ENCODE measurements at places on chromosomes 2 and 18. TPM values are rescaled to one million over a fixed set of nuclear protein-coding genes. Genes with fewer than 3 reads are reported as not detected.

- H3K4me1 ChIP-seq: peaks cover 7% of the 10 kb centered on the region
- peak overlapping the region; percentile 89 for H3K27ac ChIP-seq
- H3K36me3 ChIP-seq: no peaks in the 10 kb centered on the region
- H3K4me3 ChIP-seq: no peak overlapping the region
Observed at GRCh38 chr2:235024931-235025773, 73.3 kb downstream of the SH3BP4 start.

GRCh38 chr2:108449410-108450130 lies 564 bp downstream of the GCC2 start:
- H3K4me3 ChIP-seq: peak overlapping the region; percentile 94
- H3K36me3 ChIP-seq: peaks cover 13% of the 10 kb centered on the region
- peak; percentile 19 for DNase-seq
- H3K27ac ChIP-seq: peak overlapping the region; percentile 100
- H3K4me1 ChIP-seq: peaks cover 39% of the 10 kb centered on the region

DNA sequence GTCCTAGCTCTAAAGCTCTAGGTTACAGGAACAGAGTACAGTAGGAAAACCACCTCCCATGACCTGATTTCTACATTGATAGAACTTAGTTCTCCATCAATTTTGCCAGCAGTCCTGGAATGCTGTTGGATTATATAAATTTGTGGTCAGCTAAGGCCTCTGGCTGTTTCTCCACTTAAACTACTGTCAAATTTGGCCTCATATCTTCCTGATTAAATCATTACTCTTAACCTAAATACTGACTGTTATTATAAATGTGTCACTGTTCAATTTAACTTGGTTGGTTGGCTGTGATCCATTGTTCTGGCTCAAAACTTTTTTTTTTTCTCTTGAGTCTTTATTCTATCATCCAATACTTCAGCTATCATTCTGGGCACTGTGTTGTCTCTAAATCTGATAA lies 71.2 kb downstream of the TGFA start:
- peaks cover 16% of the 10 kb centered on the region for H3K4me1 ChIP-seq
- H3K36me3 ChIP-seq: no peaks in the 10 kb centered on the region
- H3K4me3 ChIP-seq: no peak overlapping the region
- peaks cover 27% of the 10 kb centered on the region for H3K27me3 ChIP-seq
- no peak overlapping the region for H3K27ac ChIP-seq
- DNase-seq: no peak

C2orf72 gene
- polyA plus RNA-seq: not detected

GULP1 gene
- not detected for polyA plus RNA-seq

DNA sequence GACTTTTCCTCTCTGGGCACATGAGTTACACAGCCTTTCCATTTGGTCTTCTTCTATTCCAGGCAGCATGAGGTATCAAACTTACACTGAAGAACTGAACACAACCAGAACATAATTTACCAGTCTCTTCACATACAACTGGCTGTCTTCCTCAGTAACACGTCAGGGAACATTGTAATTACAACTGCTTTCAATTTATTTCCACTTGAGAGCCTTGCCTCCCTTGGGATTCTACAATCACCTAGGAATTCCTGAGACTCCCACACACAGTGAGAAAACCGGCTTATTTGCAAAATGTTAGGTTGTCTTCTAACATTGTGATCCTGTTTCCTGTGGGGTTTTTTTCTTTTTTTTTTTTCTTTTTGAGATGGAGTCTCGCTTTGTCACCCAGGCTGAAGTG lies 149.9 kb downstream of the TMX3 start:
- no peak overlapping the region for H3K27ac ChIP-seq
- H3K4me1 ChIP-seq: no peaks in the 10 kb centered on the region
- H3K36me3 ChIP-seq: no peaks in the 10 kb centered on the region

GRCh38 chr2:188130317-188130716 lies 161.4 kb upstream of the GULP1 start:
- H3K36me3 ChIP-seq: no peaks in the 10 kb centered on the region
- no peak overlapping the region for H3K4me3 ChIP-seq
- H3K27ac ChIP-seq: no peak overlapping the region
- no peaks in the 10 kb centered on the region for H3K4me1 ChIP-seq
- no peak for DNase-seq

ERICH2 gene
- polyA plus RNA-seq: not detected

GRCh38 chr2:6674381-6674780 lies 191.3 kb downstream of the CMPK2 start:
- no peaks in the 10 kb centered on the region for H3K36me3 ChIP-seq
- H3K27me3 ChIP-seq: peaks cover 23% of the 10 kb centered on the region
- no peaks in the 10 kb centered on the region for H3K4me1 ChIP-seq
- no peak overlapping the region for H3K4me3 ChIP-seq
- no peak for DNase-seq

DNA sequence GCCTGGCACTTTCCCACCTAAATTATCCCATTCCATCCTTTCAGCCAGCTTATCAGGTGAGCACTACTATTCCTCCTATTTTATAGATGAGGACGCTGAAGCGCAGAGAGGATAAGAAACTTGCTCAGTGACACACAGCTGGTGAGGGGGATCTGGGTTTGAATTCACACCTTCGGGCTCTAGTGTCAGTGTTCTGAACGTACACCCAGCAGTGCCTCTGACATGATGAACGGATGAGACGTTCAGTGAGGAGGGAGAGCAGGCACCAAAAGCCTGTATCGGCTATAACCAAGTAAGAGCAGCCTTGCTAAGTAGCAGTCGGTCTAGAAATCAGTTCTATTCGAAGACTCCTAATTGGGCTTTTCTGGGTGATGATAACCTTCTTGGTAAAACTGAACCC lies 167.0 kb downstream of the ASB1 start:
- H3K27me3 ChIP-seq: no peaks in the 10 kb centered on the region
- no peak overlapping the region for H3K4me3 ChIP-seq
- no peak overlapping the region for H3K27ac ChIP-seq
- H3K36me3 ChIP-seq: no peaks in the 10 kb centered on the region
- no peak for DNase-seq

GRCh38 chr18:75574187-75574586 lies 146.7 kb upstream of the SMIM21 start:
- no peaks in the 10 kb centered on the region for H3K27me3 ChIP-seq
- DNase-seq: no peak

GRCh38 chr2:218014706-218015585 lies 12.2 kb upstream of the TNS1 start:
- H3K4me3 ChIP-seq: no peak overlapping the region
- H3K27me3 ChIP-seq: peaks cover 34% of the 10 kb centered on the region
- DNase-seq: no peak
- no peaks in the 10 kb centered on the region for H3K36me3 ChIP-seq
- peaks cover 22% of the 10 kb centered on the region for H3K4me1 ChIP-seq
- H3K27ac ChIP-seq: no peak overlapping the region

GRCh38 chr2:100291152-100291970 lies 30.9 kb downstream of the LONRF2 start:
- H3K27ac ChIP-seq: no peak overlapping the region
- no peak for DNase-seq
- no peak overlapping the region for H3K4me3 ChIP-seq
- H3K27me3 ChIP-seq: peaks cover 16% of the 10 kb centered on the region
- H3K4me1 ChIP-seq: no peaks in the 10 kb centered on the region

DNA sequence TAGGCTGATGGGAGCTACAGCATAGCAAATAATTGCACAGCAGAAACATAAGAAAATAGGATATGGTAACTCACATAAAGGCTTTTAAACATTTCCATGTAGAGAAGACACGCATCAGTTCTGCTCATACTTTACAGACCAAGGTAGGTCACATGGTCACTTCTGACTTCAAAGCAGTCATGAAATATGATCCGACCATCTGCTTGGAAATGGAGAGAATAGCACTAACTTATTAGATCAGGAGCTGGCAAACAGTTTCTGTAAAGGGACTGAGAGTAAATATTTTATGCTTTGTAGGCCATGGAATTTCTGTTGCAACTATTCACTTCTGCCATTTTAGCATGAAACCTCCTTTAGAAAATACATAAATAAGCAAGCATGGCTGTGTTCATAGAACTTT lies 936.6 kb upstream of the FANCL start:
- no peaks in the 10 kb centered on the region for H3K36me3 ChIP-seq
- no peak for DNase-seq
- H3K4me1 ChIP-seq: no peaks in the 10 kb centered on the region
- H3K27ac ChIP-seq: no peak overlapping the region
